ENCODE measurements at places on chromosomes 4 and X.

DNA sequence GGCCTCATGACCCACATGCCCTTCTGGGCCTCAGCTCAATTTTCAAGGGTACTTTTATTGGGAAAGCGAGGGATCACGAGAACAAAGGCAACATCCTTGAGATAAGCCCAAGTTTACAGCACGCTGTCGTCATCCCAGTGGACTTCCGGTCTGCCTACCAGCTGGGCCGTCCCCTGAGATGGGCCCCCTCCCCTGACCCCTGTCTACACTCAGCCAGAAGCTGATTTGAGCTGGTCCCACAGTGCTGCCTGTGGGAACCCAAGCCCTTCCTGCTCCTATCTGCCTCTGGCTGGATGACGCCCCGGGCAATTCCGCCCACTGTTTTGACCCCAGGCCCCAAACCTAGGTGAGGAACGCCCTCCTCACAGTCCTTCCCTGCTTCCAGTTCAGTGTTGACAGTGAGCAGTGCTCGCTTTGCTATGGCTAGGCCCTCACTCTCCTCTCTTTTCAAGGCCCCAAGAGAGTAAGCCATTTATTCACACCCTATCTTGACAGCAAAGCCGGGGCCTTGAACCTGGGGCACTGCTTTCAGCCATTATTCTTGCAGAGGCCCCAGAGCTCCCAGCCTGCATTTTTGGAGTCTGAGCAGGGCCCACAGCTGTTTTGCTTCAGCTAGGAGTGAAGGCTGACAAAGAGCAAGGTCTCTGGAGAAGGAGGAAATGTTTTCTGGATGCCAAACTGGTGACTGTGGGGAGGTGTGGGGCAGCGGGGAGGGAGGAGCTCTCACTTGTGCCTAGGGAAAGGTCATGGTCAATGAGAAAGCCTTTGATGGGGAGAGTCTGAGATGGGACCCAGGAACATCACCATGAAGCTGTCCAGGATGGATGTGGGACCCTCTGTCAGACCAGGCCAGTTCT is 164.6 kb upstream of the BCOR start:
- DNase-seq = no peak

- DNase-seq = no peak
Measured at GRCh38 chrX:64850371-64851082, 125.7 kb downstream of the ZC4H2 start.

- no peak for DNase-seq
Measured at GRCh38 chr4:11297627-11298026, 131.1 kb downstream of the HS3ST1 start.

- peak; percentile 36 for DNase-seq
Measured at GRCh38 chr4:183443655-183444213, 702 bp upstream of the CDKN2AIP start.

GRCh38 chr4:121072224-121073003 is at the start of gene NDNF:
Gene NDNF, minus strand, starts transcription at chr4:121072535. Its CDS starts 26,698 bp downstream, at chr4:121045837.
- DNase-seq = no peak

- no peak for DNase-seq
Measured at GRCh38 chr4:84263415-84263814, 235.7 kb downstream of the NKX6-1 start.
